ENCODE measurements at places on chromosomes 6 and 20.

DNA sequence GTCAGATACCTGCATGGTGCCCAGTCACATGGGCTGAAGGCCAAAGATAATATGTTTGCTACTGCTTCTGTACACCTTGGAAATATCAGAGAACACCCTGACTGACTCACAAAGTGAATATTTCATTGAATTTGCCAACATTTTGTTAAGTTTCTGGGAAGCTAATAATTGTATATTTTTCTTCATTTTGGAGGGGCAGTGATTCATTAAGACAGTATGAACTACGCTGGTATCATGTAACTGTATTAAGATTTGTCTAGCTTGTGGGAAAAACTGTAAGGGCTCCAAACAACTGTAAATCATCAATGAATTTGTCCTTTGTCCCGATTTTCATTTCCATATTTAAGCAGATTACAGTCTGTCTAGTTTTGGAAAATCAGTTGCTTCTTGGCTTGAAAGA lies 102.3 kb upstream of the CCN2 start:
- no peak for DNase-seq

DNA sequence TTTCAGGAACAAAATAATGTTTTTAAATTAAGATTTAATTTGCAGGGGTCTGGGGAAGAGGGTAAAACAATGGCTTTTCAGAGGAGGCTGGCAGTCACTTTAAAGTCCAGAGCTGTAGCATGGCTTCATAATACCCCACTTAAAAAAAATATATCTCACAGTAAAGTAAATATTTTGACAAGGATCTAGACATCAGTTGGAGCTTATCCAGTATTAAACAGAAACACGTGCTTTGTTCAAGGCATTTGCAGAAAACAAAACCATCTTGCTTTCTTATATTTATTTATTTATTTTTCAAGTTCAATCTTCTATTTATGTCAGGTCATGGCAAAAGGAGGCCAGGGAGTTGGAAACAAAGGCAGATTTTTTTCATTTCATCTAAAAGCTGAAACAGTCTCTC lies 53.3 kb upstream of the PRL start:
- no peak for DNase-seq

GRCh38 chr6:43228951-43229802 lies at the start of gene DNPH1:
Gene DNPH1 (minus strand): TSS chr6:43229481. CDS start chr6:43229456, 25 bp downstream.
- peak; percentile 65 for DNase-seq

GRCh38 chr20:32462900-32463641 lies 104.9 kb downstream of the ASXL1 start:
- no peak for DNase-seq

DNA sequence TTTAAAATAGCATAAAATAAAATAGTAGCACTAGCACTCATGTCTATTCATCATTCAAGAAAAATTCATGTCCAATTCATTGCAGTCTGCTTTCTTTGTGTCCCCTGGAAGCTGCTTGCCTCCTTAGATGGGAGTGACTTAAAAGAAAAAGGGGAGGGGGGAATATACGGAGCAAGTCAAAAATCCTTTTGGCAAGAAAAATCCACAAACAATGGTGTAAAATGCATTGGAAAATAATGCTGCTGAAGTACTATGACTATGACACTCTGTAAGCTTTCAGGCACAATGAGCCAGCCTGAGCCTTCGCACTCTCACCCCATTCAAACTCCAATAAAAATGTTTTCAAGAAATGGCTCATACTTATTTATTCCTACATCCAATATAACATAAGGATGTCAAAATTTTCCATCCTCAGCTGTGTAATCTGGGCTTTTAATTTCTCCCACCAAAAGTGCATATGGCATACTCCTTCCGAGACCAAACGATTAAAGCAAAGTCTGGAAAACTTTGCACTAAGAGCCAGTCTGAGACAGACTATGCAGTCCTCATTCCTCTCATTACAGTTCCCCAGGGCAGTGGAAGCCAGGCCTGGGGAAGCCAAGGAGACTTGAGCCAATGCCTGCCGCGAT lies 790 bp downstream of the NEDD9 start:
- DNase-seq = peak; percentile 55

- no peak for DNase-seq
Measured at GRCh38 chr6:30019819-30020218, 41.2 kb upstream of the POLR1H start.

DNA sequence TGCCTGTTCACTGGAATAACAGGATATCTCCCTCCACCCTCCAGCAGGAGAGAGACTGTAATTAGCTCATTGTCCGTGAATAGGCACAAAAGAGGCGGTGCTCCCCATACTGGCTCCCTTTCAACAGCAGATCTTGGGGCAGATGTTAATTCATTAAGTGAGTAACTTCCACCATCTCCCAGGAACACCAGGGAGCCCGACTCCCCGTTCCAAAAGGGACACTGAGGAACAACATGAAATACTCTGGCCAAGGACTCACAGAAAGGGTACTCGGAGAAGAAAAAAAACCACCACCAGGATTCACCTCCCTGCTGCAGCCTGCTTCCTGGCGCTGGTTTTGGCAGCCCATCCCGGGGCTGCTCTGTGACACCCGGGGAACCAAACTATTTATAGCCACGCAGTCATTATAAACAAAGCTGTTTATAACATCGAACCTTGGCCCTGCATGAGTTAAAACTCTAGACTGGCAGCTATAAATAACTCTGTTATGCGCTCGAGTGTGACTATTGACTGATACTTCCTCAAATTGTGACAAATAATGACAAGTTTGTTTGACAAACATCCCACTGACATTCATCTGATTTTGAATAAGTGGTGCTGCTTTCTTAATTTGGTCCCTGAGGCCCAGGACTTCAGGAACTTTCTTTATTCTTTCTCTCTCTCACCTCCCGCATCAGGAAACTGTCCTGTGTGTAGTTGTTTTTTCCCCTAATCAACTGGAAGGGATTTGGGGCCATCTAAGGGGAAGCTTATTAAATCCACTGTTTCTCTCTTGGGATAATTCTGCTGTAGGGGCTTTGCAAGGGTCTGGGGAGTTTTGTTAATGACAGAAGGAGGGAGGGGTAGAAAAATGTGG lies 521.6 kb downstream of the CD83 start:
- DNase-seq = peak; percentile 23

GRCh38 chr6:84197708-84198107 lies 29.7 kb downstream of the CEP162 start:
- DNase-seq = no peak

DNA sequence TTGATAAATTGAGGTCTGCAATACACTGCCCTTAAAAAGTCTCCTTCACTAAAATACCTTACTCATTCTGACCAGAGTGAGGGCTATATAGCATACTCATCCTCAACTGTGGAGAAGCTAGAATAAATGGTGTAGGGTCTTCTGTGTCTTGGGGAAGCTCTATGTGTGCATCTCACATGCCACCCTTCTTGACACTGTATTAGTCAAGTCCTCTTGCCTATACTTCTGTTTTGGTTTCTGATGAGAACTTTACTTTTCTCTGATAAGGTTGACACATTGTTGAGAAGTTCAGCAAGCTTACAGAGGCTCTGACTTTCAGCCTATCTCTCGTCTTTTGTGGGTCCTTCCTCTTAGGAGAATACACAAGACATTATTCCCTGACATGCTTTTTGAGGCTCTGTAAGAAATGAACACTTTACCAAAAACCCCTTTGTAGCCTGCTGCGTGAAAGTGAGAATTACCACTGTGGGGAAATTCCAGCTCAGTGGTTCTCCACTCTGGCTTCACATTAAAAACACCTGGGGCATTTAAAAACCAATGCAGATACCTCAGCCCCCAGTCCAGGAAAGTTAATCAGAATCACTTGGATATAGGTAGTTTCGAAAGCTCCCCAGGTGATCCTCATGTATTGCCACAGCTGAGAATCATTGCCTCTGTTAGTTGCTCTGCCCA lies 372.1 kb upstream of the HS3ST5 start:
- DNase-seq = no peak

DNA sequence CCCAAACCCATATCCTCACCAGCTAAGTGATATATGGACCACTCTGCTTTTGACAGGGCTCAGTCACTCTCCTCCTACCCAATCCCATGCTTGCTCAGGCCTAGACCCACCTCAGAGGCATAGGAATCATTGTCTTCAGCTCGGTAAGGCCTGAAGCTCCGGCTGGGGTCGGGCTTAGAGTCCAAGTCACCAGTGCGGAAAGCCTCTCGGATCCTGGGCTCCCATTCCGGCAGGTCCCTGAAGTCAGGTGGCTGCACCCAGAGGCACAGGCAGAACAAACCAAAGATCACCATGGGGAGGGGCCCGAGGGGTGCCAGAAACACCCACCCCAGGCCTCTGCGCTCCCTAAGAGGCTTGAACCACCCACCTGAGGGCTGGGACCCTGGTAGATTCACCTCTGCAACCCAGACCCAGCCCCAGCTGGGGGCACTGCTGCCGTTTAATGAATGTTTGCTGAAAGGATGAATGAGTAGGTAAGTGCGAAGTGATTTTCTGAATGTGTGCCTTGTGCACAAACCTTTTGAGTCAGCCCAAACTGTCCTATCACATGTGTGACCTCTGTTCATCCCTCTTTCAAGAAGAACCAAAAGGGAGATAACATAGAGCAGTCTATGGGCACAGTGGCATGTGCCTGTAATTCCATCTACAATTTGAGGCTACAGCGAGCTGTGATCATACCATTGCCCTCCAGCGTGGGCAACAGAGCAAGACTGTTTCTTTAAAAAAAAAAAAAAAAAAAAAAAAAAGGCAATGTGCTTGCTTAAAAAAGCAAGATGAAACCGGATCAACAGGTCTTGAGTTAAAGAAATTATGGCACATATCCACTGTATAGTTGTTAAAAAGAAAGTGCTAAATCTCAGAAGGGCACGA lies 39.3 kb upstream of the DSN1 start:
- DNase-seq = no peak

GRCh38 chr6:21777846-21778245 lies 184.3 kb downstream of the SOX4 start:
- no peak for DNase-seq

DNA sequence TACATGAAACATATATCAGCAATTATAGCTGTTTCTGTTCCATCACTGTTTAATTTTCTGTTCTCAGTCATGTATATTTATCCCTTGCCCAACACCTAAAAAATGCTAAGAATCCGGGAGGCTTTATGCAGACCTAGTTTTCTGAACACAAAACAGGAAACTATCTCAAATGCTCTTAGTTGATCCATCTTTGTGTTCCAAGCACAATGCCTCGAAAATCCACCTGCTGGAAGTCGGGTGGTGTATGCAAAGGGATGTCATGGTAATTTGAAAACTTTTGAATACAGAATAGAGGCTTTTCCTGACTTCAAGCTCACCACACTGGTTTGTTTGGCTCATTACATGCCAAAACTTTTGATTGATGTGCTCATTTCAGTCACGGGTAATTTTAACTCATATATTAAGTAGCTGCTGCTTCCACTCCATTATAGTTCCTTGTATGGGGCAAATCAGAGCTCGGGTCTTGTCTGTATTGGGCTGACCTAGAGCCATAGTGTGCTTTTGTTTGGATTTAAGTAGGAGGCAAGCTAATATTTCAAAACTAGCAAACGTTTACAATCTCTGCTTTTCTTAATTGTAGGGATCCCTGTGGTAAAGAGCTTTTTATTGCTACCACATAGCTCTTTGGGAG lies 646.5 kb upstream of the EPHA7 start:
- DNase-seq = no peak

DNA sequence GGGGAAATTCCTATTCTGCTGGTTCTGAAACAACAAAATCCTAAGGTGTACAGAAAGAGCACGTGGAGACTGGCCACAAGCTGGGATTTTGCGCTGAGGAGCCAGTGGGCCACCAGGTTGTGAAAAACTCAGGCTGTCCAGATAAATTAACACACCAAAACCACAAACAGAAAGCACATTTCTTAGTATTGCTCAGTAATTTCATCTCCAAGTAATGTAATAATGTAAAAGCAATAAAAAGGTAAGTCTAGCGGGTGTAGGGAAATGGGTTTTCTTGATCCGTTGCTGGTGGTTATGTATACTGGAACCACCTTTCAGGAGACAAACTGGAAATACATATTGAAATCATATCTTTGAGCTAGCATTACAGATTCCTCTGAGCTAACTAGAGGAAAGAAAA lies 195.6 kb upstream of the CNR1 start:
- DNase-seq = no peak

DNA sequence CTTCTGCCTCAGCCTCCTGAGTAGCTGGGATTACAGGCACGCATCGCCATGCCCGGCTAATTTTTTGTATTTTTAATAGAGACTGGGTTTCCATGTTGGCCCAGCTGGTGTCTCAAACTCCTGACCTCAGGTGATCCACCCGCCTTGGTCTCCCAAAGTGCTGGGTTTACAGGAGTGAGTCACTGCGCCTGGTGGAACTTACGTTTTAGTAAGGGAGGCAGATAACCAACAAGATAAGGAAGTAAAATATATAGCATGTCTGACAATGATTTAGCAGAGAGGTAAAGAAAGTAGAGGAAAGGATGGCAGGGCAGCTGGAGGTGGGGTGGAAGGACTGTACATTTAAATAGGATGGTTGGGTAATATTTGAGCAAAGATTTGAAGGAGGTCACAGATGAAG lies 12.8 kb upstream of the MYMX start:
- DNase-seq = no peak

DNA sequence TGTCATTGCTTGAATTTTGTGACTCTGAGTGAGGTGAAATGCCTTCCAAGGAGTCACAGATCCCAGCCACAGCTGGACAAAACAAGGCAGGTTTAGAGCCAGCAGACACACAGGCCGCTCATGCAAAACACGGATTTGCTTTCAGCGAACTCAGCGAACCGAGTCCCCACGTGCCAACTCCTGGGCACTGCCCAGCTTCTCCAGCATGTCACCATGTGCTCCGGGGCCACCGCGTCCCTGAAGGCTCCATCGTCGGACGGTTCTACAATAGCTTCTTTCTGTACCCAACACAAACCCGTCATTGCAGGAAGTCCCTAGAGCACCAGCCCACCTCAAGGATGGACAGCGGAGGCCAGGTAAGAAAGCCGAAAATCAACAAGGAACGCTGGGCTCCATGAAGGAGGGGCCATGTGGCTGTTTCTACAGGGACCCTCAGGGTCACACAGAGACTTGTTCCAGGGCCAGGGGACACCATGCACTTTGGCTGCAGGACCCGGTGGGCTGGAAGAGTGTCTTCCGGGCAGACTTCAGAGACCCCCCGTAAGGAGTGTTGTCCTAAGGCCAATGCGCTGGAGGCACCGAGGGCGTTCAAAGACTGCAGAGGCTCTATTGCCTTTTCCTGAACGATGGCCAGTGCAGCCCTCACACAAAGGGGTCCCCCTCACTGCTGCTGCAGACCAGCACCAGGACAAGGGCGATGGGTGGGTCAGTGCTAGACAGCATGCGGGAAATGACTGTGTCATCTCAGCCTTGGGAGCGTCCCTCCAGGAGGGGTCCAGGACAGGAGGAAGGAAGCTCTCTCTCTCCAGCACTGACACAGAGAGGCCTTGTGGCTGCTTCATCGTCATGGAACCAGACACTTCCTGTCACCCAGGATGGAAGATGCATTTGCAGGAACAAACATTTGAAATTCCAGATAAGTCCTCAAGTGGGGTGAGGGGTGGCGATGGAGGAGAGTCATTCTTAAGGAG lies 19.8 kb downstream of the DACT2 start:
- DNase-seq = peak; percentile 37

GRCh38 chr20:35600176-35600992 lies 15.2 kb upstream of the SPAG4 start:
- DNase-seq = no peak

DNA sequence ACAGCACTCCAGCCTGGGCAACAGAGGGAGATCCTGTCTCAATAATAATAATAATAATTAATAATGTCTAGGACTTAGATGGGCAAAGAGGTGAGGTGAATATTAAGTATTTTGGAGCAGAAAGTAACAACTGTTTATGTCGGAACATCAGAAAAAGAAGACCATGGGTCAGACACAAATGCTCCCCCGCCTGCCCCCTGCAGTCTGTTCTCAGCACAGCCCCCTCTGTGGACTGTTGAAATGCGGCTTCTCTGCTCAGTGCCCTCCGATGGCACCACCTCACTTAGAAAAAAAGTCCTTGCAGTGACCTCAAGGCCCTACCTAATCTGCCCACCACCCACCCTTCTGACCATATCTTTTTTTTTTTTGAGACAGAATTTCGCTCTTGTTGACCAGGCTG lies 5.2 kb upstream of the ETV7 start:
- no peak for DNase-seq

Data from globus pallidus (tissue), 1 donor.